ENCODE measurements at places on chromosomes 2 and 18.

GRCh38 chr2:237446338-237446665, 32.3 kb upstream of the COL6A3 start:
- DNase-seq: no peak

- DNase-seq: no peak
These were observed 78.7 kb downstream of the USP40 start for GRCh38 chr2:233487748-233488345.

DNA sequence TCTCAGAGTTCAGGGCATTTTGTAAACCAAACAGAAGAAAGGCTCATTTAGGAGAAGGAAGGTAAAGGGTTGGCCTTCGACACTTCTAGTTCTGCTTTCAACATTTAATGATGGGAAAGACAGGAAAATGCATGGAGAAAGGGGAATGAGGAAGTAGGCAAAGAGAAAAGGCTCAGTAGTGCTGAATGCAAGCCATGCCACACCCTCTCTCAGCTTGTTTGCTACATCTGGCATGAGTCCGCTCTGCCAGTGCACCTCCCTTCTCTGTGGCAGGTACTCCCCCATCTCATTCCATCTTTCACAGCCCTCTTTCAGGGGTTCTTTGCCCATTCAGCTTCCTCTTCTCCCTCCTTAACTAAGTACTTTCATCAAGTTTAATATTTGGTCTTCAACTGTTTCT, 120.9 kb upstream of the ITGB6 start:
- DNase-seq: no peak

GRCh38 chr2:97936199-97936598, 59.5 kb downstream of the TMEM131 start:
- peak; percentile 38 for DNase-seq

- DNase-seq: peak; percentile 70
These were observed 1.3 kb upstream of the DPYSL5 start for GRCh38 chr2:26846334-26847306.

DNA sequence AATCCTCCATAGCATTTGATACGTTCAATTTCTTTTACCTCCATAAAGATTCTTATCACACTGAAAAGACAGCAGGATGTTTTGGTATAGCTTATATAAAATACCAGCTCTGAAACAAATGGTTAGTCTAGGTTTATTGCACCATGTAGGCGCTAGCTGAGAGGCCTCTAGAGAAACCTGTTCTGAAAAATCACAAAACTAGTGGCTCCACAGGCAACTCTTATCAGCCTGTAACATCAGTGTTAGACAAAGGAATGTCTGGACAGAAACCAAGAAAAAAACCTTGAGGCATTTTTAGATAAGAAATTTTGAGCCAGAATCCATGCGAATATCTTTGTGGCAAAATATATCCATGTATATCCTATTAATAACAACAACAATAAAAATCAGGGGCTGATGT, 440.4 kb upstream of the MAP2 start:
- DNase-seq: no peak

- no peak for DNase-seq
These were observed 105.0 kb downstream of the FIGN start for GRCh38 chr2:163630836-163631235.

DNA sequence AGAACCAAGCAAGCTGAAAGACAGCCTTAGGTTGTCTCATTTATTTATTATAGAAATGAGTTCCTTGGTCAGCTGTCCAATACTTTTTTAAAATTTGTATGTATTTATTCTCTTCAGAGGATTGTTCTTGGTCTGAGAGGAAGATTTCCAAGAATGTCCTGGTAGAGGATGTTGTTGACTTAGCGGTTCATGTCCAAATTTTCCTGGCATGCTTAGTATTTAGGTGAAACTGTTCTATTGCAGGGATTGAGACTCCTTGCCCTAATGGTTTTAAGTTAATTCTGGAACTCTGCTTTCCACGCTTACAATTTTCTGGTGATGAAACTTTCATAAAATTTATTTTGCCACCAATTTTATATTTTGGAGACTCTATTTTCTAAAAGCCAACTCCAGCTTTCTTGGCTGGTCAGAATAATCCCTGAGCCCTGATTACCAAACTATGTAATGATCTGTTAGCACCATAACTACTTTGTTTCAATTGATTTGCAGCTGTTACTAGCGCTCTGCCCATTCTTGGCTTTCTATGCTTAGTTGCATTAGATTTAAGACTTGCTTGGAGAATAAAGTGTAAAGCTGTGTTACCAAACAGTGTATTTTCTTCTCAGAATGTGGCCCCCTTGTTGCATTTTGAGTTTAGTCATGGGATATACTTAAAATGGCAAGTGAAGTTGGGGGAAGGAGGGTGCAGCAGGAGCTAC, 1868.8 kb upstream of the CELF4 start:
- no peak for DNase-seq

- DNase-seq: peak; percentile 62
These were observed 228.8 kb downstream of the VAPA start for GRCh38 chr18:10142496-10143160.

GRCh38 chr18:34261865-34262780, 37.4 kb upstream of the NOL4 start:
- DNase-seq: no peak

- DNase-seq: peak; percentile 29
These were observed 85.6 kb downstream of the EHD3 start for GRCh38 chr2:31319406-31320175.

GRCh38 chr2:46719487-46719886, 196.1 kb downstream of the MCFD2 start:
- DNase-seq: no peak

DNA sequence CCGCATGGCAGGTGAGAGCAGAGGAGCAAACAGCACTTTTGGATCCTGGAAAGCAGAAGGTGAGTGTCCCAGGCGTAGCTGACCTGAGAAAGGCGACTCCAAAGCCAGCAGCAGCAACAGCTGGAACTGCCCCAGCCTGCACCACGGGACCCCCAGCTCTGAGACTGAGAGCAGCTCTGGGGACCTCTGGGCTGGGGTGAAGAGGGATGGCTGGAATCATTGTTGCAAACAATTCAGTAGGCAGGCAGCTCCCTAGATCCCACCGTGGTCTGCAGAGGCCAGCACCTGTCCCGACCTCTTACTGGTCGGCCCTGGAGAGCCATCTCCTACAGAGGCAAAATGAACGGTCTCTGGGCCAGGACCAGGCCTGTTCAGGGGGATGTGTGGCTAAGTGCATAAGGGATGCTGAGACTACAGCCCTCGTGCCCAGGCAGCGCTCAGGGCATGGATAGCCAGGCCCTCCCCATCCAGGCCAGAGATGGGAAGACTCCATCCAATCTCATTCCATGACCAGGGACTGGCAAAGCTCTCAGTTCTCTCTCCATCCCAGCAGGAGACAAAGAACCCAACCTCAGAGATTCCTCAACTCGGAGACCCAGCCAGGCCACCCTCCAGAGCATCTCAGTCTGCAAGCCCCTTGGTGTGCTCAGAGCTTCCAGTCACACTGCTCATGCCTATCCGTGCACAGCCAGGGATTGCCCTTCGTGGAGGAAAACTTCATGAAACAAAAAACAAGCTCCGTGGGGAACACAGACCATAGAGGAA, 38.2 kb upstream of the ALPP start:
- DNase-seq: no peak

- DNase-seq: no peak
These were observed 5.2 kb upstream of the MAP3K2 start for GRCh38 chr2:127392828-127393578.

DNA sequence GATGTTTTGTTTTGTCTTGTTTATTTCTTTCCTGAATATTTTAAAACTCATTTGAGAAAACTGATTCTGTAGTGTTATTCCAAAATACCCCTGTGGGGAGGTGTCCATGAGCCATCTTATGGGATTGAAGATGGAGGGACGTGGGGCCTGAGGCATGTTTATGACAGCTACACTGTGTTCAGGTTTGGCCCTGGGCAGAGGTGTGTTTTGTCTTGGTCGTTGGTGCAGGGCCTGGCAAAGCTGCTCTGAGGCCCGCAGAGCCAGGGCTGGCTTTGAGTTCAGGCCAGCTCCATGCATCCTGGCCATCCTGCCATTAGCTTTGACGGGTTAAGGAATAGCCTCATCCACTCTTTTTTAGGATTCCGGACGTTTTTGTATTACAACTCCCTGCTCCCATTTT, 68.9 kb downstream of the TMEM18 start:
- DNase-seq: no peak

DNA sequence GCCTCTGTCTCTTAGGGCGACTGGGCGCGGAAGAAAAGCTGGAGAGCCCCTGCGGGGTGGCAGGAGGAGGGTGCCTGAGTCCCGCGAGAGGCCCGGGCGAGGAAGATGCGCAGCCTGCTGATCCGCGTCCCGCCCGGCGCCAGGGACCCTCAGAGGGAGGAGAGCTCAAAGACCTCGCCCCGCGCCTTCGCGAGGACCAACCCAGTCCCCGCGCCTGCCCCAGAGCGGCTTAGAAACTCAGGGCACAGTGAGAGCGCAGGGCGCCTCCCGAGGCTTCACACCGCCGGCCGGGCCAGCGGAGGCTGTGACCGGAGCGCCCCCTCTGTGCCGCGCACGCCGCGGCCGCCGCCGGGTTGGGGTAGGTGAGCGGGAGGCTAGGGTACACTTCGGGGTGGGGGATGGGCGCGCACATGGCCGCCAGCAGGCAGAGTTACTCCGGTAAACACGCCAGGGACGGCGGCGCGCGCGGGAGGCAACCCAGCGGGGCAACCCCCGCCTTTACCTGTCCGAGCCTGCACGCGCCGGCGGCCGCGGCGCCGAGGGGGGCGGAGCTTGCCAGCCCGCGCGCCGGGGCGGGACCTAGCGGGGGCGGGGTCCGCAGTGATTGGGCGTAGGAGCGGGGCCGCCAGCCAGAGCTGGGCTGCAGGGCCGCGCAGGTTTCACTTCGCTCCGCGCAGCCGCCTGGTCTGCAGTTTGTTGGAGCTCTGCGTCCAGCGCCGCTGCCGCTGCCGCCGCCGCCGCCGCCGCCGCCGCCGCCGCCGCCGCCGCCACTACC, at the start of gene BCL2L11:
Gene BCL2L11, plus strand, starts transcription at position 662 of the 775 bp plus-strand sequence. CDS start 2,832 bp downstream, outside the sequence.
- DNase-seq: peak; percentile 94

- peak; percentile 16 for DNase-seq
These were observed 63.0 kb downstream of the TWIST2 start for GRCh38 chr2:238910751-238911351.

- DNase-seq: no peak
These were observed 43.7 kb upstream of the TWIST2 start for GRCh38 chr2:238803996-238804870.

- DNase-seq: no peak
These were observed 12.5 kb upstream of the NAB1 start for GRCh38 chr2:190636361-190636760.

DNA sequence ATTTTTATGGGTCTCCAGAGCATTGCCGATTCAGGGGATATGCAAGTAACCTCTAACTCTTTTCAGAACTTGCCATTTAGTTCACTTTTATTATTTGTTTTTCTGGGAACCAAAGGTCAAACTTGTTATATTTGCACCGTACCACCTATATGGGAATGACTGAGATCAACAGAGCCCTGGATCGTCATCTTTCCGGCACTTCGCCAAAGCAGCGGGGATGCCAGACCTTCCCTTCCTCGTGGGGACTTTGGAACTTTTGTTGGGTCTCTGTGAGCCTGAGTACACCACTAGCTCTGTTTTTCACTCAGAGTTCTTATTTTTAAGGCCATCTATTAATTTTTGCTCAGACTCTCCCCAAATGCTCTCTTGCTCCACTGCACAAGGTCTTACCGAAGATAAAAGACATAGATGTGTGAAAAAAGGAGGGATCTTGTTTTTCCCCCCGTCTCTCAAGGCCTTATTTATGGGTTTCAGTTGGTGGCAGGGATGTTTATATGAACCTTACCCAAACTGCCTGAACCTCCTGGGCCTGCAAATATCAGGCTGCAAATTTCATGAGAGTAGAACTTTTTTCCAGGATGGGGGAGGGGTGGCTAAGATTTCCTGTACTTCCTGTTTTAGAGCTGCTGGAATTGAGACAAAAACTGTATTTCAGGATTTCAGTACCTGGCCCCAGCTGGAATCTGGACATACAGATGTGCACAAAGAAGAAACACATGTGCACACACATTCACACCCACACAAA, 350.3 kb downstream of the HRH4 start:
- DNase-seq: no peak

GRCh38 chr2:181241797-181242196, 215.4 kb upstream of the ITGA4 start:
- no peak for DNase-seq

- DNase-seq: no peak
These were observed 290.4 kb downstream of the PTPRM start for GRCh38 chr18:7857562-7857961.

DNA sequence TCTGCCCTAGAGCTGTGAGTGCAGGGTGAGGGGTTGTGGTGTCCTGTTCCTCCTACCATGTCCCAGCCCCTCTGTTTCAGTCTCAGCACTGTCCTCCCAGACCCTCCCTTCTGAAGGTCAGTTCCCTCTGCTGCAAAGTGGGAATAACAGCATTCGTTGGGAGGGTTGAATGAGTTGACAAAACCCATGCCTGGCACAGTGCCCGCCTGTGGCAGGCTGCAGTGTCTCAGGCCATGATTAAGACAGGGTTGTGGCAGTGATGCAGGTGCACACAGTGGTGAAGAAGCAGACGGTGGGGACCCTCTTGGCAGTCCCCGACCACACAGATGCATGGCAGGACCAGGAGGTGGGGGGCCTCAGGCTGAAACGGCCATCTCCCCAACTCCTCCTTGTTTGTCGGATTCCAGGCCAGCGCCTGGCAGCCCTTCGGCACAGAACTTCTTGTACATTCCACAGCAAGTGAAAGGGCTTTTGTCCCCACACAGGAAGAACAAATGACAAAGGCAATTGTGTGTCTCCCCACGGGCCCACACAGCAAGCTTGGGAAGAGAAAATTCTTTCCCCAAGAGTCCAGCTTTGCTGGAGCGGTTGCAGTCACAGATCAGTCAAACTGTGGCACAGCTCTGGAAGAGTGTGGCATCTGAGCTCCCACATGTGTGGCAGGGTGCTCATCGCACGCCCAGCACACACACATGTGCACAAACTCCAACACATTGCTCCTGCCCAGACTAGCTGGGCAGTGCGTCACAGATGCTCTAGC, 92.0 kb upstream of the MSH2 start:
- DNase-seq: peak; percentile 29

GRCh38 chr2:55111570-55112228, 61.4 kb upstream of the RTN4 start:
- DNase-seq: peak; percentile 68

GRCh38 chr2:8304821-8305766, 376.8 kb upstream of the ID2 start:
- no peak for DNase-seq

DNA sequence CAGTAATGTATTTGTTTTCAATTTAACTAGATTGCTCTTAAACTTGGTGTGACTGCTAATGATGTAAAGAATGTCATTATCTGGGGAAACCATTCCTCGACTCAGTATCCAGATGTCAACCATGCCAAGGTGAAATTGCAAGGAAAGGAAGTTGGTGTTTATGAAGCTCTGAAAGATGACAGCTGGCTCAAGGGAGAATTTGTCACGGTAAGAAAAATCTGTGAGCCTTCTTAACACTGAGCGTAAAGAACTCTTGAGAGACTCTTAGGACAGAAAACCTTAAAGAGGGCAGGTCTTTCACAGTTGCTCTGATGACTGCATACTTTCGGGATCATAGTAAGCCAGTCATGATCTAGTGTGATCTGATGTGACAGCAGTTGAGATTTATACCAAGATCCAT, 15.9 kb downstream of the MDH1 start:
- no peak for DNase-seq
